Activated T-cell treated with anti-CD3 and anti-CD28 coated beads, Interleukin-2, amount 50 U/mL, for 24 hours (primary cell): ENCODE measurements at places on chromosomes 6 and 20.

- DNase-seq = no peak
These were observed 219.9 kb upstream of the ECI2 start for GRCh38 chr6:4355241-4355640.

DNA sequence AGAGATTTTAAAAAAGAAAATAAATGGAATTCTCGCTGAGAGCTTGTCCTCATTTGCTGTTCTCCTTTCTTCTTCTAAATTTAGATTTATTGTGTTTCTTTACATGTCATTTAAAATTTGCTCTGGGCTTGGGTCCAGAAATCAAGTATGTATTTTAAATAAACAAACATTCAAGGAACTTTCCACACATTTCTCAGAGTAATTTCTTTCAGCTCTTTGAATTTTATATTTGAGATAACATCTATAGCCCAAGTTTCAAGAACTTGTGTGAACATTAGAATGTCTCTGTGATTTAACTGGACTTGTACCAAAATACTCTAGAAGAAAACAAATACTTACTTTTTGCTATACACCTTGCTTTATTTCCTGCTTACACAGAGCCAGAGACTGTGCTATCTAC, 192.3 kb downstream of the TMEM200A start:
- no peak for DNase-seq

GRCh38 chr20:34374209-34374760, 11.2 kb downstream of the ITCH start:
- DNase-seq = no peak

GRCh38 chr6:134630508-134631121, 312.7 kb upstream of the SGK1 start:
- DNase-seq = no peak

DNA sequence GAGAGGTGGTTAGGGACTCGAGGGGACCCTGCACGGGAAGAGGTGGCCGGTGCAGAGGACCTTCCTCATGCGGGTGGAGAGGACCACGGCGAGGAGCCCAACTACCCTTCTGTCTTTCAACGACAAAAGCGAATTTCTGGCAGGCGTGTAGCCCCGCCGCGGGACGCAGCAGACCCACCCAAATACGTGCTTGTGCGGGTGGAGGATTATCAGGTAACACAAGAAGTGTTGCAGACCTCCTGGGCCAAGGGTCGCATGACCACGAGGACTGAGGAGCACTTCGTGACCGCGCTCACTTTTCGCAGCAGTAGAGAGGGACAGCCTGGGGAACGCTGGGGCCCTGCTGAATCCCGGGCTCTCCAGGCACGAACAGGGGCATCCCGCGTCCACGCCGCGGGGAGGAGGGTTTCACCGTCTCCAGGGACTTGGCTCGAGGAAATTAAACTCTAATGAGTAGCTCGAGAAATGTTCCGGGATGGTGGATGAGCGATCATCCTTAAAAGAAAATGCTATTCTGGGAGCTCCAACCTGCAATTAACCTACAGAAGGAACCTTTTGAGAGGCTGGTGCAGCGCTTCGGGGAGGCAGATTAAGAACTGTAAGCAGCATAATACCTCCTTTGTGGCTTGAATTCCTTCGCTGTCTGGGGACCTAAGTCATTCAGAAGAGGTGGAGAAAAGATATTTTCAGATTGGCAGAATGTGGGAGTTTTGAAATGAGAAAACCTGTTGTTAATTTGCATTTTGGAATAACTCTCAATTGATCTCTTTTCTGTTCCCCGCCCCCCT, 804 bp downstream of the C6orf141 start:
- peak; percentile 40 for DNase-seq

DNA sequence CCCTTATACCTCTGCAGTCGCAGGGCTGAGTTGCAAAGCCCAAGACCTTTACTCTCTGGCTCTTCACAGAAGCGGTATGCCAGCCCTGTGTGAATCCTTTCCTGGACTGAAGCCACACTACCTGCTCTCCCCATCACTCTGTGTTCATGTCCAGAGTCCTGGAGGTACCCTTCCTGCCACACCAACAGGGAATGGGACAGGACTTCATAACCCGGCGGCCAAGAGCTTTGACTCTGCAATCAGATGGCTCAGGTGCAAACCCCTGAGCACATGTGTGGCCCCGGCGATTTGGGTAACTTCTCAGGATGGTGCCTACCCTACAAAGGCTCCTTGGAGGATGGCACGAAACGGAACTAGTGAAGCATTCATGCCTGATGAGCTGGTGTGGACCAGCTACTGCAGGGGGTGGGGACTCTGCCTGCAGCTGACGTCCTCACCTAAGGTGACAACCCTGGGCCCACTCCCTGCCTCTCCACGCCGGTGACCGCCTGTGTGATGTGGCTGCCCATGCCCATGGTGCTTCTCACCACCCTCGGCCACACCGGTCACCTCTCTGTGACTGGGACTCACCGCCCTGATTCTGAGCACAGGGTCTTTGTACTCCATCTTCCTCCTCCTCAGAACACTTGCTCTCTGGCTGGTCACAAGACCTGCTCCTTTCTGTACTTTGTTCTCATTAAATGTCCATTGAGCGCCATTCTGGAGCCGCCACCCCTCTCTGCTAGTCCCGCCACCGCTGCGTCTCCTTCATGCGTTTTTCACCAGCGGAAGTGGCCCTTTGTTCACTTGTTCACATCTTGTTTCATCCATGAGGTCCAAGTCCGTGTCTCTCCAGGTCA, 116.7 kb downstream of the SULF2 start:
- no peak for DNase-seq

DNA sequence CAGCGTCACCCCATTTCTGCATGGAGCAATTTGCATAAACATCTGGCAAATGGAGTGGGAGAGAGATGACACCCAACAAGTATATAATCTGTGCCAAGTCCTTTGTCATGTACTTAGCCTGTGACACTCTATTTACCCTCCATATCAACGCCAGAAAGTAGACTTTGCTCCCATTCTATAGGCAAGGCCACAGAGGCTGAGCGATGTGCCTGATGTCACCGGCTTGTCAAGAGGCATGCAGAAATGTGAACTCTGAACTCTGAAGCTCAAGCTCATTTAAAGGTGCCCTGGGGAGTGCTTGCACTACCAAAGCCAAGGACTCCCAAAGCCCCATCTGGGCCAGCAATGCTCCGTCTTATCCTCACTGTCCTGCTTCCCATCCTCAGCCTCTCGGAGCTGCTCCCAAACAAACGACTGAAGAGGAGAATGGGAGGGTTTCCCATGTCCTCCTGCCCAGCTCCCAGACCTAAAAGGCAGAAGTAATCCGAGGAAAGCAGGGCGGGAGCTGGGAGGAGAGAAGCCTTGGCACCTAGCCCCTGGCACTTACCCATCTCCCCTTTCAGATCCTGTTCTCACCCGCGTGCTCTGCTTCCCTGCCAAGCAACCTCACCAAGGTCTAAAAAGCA, 9.2 kb downstream of the CPNE5 start:
- DNase-seq = no peak

- DNase-seq = no peak
These were observed 5.6 kb upstream of the MBOAT1 start for GRCh38 chr6:20217891-20218290.

DNA sequence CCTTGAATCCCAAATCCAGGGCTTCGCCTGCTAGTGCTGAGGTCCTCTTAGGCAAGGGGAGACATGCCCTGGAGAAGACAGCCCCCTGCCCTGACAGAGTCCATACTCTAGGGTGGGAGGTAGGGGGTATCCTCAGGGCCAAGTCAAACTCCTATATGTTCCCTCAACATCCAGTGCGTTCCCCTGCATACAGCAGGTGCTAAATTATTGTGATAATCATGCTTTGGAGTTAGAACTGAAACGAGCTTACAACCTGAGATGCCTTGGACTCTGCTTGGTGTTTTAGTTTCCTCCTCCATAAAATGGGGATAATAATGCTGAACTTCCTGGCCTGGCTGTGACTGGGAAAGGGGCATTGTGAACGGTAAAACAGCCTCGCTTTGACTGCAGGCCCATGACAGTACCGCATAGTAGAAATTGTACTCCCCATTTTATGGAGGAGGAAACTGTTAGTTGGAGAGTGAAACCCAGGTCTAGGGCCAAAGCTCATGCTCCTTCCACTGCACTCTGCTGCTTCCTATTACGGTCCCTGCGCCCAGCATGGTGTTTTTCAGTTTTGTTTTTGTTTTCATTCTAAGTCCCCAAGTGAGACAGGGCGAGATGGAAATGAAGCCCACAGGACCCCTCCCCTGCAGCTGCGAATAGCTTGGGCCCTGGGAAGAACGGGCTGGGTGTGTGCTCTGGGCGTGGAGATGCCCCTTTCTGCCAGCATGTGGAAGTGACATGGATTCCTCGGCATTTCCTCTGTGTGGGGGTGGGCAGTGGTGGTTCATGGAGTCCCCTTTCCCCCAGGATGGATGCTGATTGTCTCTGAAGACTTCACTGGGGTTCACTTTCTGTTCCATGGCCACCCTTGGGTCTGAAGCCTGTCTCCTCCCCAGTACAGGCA, 162.5 kb downstream of the VEGFA start:
- no peak for DNase-seq

DNA sequence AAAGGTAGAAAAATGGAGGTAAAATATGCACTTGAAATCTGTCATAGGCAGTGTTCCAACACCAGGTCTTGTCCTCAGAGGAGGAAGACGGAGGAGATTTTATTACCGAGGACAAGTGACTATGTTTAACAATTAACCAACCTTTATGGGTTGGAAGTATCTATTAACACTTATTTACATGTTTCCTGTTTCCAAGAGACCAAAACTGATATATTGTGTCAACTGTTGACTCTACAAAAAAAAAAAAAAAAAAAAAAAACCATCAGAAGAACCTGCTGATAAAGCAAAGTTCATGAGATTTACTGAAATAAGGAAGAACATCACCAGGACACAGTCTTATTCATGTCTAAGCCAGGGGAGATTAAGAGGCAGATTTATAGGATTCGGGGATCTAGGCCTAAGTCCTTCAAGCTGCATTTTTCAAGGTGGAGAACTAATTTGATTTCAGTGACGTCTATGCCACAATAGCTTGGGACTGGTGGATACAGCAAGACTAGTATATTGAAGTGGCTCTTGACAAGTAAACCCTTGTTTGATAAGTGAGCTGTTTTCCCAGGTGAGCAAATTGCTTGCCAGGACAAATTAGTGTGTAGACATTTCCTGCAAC, 126.6 kb upstream of the NAA20 start:
- DNase-seq = no peak

GRCh38 chr6:156598071-156598854, 178.9 kb upstream of the ARID1B start:
- no peak for DNase-seq

DNA sequence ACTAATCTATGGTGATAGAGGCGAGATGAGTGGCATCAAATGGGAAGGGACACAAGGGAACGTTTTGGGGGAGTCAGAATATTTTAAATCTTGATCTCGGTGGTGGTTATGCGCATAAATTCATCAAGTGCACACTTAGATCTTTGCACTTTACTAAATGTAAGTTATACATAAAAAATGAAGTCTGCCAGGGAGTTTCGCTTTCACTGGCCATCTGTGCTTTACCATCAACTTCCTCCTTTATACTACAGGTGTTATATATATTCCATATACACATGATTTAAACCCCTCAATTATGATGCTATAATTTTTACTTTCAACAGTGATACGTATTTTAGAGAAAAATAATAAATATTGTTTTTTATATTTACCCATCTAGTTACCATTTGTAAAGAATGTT, 97.6 kb upstream of the AKIRIN2 start:
- no peak for DNase-seq

DNA sequence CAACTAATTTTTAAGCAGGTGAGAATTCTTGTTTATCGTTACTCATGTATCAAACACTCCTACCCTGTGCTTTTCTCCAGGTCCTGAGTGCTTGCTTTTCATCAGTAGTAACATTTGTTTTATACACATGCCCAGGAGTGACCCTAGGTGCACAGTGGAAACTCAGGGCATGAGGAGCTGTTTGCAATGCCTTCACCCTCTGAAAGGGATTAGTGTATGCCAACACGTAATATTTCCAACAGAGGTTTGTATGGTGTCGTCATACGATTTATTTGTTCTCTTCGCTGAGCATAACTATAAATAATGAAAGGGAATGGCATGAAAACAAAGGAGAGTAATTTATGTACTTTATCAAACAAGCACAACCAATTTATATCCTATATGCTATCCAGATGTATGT, 537.4 kb upstream of the MMS22L start:
- DNase-seq = no peak

GRCh38 chr6:89585154-89585553, 53.4 kb downstream of the LYRM2 start:
- DNase-seq = no peak

GRCh38 chr6:125812394-125813292, 21.9 kb downstream of the NCOA7 start:
- no peak for DNase-seq

GRCh38 chr6:10995114-10995707, 48.9 kb downstream of the ELOVL2 start:
- no peak for DNase-seq

DNA sequence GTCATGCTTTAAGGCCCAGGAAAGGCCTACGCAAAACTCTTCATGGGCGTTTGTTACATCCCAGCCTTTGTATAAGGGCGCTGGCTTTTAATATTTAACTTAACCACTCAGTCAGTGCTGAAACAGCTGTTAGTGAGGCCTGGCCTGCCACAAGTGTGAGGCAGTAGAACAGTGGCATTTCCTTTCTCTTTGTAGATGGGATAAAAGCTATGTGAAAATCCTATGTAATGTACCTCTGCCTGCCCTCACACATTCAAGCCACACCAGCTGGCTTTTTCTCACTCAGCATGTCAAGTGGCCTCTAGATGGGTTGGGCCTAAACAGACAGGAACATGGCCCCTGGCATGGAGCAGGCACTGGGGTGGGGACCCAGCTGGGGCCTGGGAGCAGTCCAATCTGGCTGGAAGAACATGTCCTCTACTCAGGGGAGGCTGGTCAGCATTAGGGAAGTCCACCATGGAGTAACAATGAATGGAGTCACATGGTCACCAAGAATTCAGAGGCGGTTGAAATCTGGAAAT, 20.7 kb downstream of the CGA start:
- no peak for DNase-seq

DNA sequence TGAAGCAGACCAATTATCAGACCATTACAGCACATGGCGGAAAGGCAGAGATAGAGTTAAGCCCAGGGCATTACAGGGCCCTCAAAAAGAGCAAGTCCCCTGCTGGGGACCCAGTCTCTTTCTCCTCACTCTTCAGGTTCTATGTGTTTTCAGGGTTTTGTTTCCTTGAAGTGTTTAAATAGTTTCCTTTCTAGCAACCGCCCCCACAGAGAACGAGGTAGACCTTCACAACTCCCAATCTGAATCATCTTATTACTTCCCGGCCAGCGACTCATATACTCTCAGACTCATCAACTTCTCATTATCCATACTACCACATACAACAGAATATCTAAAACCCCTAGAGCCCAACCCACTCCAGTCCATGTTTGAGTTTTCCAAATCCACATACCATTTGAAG, 526.6 kb upstream of the ARID1B start:
- peak; percentile 43 for DNase-seq

DNA sequence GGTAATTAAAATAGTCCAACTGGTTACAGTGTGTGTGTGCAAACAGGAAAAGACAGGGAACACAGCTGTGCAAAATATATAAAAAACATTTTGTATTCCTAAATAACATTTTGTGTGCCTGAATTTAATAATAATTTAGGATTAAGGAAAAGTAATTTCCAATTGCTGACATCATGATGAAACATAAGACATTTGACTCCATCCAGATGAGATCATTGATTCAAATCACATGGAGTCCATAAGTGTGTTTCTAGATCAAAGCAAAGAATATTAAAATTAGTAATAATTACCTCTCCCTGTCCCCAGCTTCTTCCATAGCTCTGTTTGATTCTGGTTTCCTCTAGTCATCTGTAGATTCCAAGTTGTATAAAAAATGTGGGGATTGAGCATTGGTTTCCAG, 64.6 kb upstream of the BTN3A2 start:
- no peak for DNase-seq
